ENCODE measurements at places on chromosomes 16 and 17.

DNA sequence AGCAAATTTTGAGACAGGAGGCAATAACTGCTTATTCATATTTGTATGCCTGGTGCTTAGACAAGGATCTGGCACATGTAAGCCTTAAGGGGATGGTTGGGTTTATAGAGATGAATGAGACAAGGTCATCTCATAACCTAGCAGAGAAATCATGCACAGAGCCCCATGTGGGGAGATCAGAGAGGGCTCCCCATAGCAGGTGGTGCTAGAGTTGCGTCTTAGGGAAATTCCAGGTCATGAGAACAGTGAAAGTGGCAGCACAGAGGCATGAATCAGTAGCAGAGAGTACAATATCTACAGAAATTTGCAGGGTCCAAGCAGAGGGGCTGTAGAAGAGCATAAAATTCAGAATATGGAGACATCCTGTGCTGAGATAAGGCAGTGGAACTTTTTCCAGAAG is 57.3 kb downstream of the SLC6A2 start:
- DNase-seq = no peak

- DNase-seq = no peak
Measured at GRCh38 chr17:44122816-44123355, 555 bp downstream of the HDAC5 start.

- DNase-seq = no peak
Measured at GRCh38 chr17:43574348-43574747, 28.2 kb upstream of the ETV4 start.

GRCh38 chr17:58539698-58540097 is 25.3 kb upstream of the MTMR4 start:
- no peak for DNase-seq

- no peak for DNase-seq
Measured at GRCh38 chr16:89413811-89414585, 76.4 kb downstream of the ANKRD11 start.
